ENCODE measurements at places on chromosomes 11 and 22.
A peak's percentile ranks its signal among the peaks of the same experiment; 100 is the strongest.

DNA sequence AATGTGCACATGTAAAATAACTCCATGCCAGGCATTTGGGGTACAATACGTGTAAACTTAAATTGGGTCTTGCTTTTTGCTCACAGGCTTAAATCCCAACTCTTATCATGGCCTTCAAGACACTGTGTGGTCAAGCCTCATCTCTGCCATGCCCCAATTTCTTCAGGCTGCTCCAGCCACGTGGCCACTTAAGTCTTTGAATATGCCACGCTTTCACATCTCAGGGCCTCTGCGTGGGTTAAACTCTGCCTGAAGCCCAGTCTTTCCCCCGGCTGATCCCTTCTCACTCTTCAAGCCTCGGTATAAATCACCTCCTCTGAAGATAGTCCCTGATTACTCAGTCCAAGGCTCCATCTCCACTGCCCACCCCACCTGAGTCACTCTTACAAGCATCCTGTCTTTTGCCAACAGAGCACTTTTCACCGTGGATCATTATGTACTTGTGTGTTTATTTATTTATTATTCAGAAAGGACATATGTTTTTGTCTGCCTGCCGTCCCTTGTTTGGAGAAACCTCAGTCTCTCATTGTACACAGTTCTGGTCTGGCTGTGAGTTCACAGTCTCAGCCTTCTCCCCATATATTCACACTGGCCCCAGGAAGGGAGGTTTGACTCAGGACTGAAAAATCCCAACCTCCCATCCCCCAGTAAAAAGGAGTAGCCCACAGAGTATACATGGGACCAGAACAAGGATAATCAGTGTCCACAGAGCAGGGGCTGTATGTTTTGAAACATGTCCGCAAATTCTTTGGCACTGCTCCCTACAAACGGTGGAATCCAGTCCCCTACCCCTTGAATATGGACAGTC is 344.7 kb downstream of the MN1 start:
- no peak for DNase-seq

- no peak for DNase-seq
Measured at GRCh38 chr11:24531528-24531927, 34.7 kb downstream of the LUZP2 start.

DNA sequence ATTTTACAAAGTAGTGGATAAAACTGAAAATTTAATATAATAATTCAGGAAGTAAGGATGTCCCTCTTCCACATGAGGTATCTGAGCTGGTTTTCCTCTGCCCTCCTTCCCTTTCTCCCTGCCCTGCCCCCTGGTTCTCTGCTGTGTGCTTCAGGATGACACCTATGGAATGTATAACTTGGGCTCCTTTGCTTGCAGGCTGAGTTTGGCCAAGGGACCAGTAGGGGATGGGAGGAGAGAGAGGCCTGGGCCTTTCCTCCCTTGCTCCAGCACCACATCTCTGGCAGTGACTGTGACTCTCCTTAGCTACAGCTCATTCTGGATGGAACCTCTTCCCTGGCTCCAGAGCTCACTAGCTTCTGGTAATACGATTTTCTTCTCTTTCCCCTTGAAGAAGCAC is 10.1 kb downstream of the IRAG1 start:
- DNase-seq = peak; percentile 44

- no peak for DNase-seq
Measured at GRCh38 chr11:62556875-62557631, 10.4 kb upstream of the AHNAK start.

- DNase-seq = no peak
Measured at GRCh38 chr11:133906241-133906640, 50.5 kb downstream of the IGSF9B start.

- DNase-seq = no peak
Measured at GRCh38 chr22:39965748-39966147, 5.6 kb downstream of the TMA7B start.

- DNase-seq = no peak
Measured at GRCh38 chr11:115083144-115083806, 404.9 kb downstream of the NXPE2 start.

DNA sequence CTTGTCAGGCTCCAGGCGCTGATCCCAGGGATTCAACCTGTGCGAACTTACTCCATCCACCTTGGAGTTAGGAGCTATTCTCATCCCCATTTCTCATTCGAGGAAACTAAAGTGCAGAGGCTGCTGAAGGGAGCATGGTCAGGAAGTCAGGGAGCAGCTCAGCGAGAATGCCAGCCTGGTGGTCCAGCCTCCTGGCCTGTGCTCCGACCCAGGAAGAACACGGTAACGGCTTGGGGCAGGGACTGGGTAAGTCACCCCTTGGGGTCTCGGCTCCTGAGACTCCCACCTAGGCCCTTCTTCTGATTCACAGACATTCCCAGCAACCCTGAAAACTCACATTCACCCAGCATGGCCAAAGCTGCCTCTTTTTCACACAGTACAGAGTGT is 132.8 kb downstream of the CRYBB2 start:
- no peak for DNase-seq

DNA sequence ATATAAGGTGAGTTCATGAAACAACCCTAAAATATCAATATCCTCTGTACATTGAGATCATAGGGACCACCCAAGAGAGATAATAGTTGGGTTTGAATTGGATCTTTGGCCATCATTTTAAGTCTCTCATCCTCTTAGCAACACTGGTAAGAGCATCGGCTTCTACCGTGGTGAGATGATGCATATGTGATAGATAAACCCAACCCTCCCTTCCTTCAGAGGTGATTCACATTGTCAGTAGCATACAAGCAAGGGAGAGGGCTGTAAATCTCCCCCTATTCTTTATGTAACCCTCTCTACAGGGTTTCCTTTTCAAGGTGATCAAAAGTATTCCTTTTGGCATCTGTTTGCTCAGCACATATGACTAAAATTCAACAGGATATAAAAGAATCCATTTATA is 102.4 kb upstream of the MTMR2 start:
- no peak for DNase-seq

GRCh38 chr11:104968856-104969776 is 742 bp upstream of the CASP4 start:
- DNase-seq = peak; percentile 4

GRCh38 chr11:134388590-134388989 is 23.5 kb downstream of the B3GAT1 start:
- no peak for DNase-seq

- peak; percentile 37 for DNase-seq
Measured at GRCh38 chr22:37970864-37971263, 13.5 kb downstream of the SOX10 start.

- peak; percentile 87 for DNase-seq
Measured at GRCh38 chr22:38872831-38873248, 824 bp upstream of the CBX6 start.

- peak; percentile 44 for DNase-seq
Measured at GRCh38 chr22:24584166-24584790, 8.6 kb downstream of the LRRC75B start.

GRCh38 chr11:109342261-109342660 is 79.7 kb upstream of the C11orf87 start:
- no peak for DNase-seq

Data from H7 (cell line).